NCI-H460 (cell line): ENCODE measurements at places on chromosomes 1 and 21. TPM values are rescaled to one million over a fixed set of nuclear protein-coding genes. Genes with fewer than 3 reads are reported as not detected.

DNA sequence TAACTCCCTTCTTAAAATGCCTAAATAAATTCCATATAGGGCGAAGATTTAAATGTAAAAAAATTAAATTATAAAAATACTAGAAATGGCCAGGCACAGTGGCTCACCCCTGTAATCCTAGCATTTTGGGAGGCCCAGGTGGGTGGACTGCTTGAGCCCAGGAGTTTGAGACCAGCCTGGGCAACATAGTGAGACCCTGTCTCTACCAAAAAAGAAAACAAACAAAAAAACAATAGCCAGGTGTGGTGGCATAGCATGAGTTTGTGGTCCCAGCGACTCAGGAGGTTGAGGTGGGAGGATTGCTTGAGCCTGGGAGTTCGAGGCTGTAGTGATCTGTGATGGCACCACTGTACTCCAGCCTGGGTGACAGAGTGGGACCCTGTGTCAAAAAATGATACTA is 17.8 kb downstream of the SORT1 start:
- no peak for DNase-seq

- no peak for DNase-seq
Observed at GRCh38 chr1:3685906-3686305, 33.6 kb downstream of the TP73 start.

DNA sequence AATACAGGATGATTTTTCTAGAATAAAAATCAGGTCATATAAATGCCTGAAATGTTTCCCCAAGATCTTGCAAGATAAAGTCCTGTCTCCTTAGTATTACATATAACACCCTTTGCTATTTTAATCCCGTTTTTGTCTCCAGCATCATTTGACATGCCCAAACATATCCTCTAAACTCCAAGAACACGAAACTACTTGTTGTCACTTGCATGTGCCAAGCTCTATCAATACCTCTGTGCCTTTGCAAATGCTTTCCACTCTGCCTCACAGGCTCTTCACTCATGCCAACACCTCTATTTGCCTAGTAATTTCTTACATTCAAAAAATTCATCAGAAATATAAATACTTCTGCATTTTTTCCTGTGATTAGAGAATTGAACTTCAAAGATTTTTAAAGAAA is 37.9 kb downstream of the LRRIQ3 start:
- DNase-seq, result no peak

DNA sequence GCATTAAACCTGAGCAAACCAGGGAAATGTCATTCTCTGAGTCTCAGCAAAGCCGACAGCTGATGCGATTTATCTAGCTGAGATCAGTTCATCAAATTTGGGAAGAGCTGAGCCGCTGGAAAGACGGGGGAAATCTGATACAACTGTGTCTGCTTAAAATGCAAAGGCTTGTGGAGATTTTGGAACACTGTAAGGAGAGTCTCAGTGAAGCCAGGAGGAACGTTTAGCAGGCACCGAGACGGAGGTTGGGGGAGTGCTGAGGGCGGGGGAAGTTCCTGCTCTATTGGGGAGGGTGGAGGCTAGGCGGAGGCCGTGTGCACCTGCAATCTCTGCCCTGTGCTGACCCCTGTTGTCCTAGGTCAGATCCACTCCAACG is 143.2 kb upstream of the CSF3R start:
- no peak for DNase-seq

GRCh38 chr1:114310695-114311271 is 157.1 kb upstream of the SYT6 start:
- no peak for DNase-seq

DNA sequence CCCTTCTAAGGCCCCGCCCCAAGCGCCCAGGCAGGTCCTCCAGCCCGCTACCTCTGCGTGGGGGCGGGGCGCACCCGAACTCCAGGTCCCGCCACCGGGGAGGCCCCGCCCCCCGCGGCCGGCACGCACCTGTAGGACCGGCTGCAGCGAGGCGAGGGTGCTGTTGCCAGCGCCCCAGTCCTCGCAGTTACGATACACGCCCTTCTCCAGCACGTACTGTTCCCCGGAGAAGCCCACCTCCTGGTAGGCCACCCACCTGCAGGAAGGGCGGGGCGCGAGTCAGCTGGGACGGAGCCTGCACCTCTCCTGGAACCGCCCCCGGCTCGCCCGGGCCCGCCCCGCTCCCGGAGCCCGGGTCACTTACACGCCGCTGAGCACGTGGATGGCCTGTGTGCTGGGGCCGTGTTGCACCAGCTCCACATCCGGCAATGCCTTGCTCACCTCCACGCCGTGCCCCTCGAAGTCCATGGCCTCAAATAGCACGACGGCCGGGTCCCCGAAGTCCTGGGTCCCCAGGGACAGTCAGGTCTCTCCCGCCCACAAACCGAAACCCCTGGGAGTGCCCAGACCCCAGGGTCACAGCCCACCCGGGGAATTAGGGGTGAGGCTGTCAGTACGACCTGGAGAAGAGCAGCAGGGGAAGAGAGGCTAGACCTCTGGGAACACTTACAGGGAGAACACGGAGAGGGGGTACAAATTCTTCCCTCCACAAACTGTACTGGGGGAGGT is 17.3 kb downstream of the CRYBG2 start:
- DNase-seq, result peak; percentile 41

GRCh38 chr1:174315239-174315638 is 132.5 kb upstream of the GPR52 start:
- DNase-seq, result no peak

- DNase-seq, result no peak
Observed at GRCh38 chr21:40732253-40733023, 114.5 kb downstream of the DSCAM start.

- DNase-seq, result no peak
Observed at GRCh38 chr21:46443910-46444309, 14.8 kb upstream of the DIP2A start.

DNA sequence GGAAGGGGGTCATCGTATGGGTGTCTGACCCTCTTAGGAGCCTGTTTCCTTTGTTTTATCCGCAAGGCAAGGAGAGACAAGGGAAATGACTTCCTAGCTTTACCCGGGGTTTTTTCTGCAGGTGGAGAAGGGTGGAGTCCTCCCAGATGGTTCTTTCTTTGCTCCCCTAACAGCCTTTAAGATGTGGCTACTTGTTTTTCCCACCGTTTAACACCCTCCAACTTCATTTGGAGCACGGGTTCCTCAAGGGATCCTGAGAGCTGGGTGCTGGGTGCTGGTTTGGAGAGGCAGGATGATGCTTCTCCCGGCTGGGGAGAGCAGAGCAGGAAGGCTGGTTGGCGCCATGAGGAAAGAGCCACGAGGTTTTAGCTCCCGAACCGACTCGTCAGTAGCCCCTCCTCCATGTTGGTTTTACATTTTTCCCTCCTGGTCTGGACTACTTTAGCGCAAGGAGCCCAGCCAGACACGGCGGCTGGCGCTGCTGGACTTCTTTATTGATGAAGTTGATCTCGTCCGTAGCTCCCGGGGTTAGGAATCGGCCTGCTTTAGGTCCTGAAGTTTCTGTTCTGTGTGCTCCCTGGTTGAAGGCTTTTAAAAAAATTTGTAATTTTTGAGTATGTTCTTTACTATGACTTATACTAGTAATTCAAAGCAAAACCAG is 1.4 kb downstream of the UCK2 start:
- peak; percentile 84 for DNase-seq

GRCh38 chr1:18350747-18351146 is 130.0 kb upstream of the KLHDC7A start:
- DNase-seq, result no peak

DNA sequence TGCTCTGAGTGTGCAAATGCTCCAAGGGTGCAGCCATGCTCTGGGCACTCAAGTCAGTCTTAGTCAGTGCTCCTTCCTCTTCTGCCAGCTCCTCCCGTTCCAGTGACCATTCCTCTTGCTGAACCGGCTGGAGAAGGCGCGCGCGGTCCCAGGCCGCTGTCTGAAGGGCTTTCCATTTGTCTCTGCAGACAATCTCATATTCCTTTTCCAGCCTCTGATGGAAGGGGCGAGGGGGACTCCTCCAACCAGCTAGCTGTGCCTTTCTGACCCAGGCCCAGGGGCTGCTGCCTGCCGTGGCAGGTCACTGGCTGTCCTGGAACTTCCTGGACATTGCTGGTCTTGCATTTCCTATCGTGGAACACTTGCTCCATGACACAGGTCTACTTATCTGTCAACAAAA is 67.5 kb downstream of the RIPK4 start:
- no peak for DNase-seq

- DNase-seq, result no peak
Observed at GRCh38 chr1:37556712-37557196, at the start of gene DNALI1. Gene DNALI1, plus strand, starts transcription at chr1:37556940. Its CDS starts 55 bp downstream, at chr1:37556995.

DNA sequence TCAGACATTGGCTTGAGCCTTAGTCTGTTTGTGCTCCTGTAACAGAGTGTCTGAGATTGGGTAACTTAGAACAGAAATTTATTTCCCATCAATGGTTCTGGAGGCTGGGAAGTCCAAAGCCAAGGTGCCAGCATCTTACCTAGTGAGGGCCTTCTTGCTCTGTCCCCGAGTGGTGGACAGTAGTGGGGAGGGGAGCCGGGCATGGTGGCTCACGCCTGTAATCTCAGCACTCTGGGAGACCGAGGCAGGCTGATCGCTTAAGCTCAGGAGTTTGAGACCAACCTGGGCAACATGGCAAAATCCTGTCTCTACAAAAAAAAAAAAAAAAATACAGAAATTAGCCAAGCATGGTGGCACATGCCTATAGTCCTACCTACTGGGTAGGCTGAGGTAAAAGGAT is 336.5 kb upstream of the VAMP3 start:
- DNase-seq, result no peak

DNA sequence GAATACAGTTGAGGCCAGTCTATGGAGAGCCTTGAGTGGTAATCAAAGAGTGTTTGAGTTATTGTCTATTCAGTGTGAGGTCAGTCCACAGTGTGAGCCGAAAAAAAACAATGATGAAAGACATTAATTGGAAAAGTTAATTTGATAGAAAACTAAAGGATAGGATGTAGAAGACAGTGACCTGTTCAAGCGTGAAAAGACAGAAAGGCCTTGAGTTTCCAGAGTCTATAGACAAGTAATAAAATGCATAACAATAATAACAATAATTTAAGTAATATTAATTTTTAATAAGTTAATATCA is 90.4 kb downstream of the SLC30A10 start:
- no peak for DNase-seq

DNA sequence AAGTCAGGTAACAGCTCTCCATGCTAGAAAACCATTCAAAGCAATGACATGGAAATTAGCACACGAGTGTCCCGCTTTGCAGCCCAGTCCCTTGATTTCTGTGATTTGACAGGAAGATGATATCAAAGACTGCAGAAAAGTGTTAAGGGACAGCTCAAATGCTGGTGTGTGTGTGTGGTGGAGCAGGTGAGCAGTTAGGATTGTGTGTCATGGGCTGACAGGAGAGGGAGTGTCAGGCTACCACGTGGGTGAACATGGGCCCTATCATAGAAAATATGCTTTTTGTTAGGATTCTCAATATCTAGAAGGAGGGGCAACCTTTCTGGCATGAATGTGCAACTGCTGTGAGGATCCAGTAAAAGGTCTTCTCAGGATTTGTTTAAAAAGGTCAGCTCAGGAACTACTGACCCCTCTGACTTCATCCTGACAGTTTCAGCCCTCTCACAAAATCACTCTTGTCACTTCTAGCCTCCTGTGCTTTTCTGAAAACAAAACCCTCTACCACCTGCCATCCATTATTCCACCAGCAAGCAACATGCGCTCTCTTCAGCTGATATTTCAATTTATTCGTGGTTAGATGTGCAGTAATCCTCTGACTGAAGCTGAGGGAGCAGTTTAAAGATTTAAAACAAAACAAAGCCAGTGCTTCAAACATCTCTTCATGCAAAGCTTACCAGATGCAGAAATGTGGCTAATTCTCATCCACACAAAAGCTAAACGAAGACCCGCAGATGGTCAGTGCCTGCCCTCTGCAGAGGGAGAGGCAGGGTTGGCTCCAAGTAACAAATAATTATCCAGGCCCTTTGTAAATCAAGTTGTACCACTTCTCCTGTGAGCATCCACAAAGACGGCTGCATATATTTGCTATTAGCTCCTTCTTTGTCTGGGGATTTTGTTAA is 397.9 kb downstream of the PTBP2 start:
- no peak for DNase-seq

SYCP1 gene
- not detected in 2 replicates for total RNA-seq

KPRP gene
- not detected in 2 replicates for total RNA-seq

A3GALT2 gene
- not detected in 2 replicates for total RNA-seq

SRSF10 gene
- total RNA-seq, result 79.1 and 90.5 TPM in 2 replicates

RGS18 gene
- total RNA-seq, result not detected in 2 replicates

LINGO4 gene
- total RNA-seq, result not detected in 2 replicates

CFH gene
- 68.8 and 75.6 TPM in 2 replicates for total RNA-seq

OR2L8 gene
- total RNA-seq, result not detected in 2 replicates

CPT2 gene
- total RNA-seq, result 16.6 and 17.8 TPM in 2 replicates
